Sigmoid colon (tissue), 7 donors: ENCODE measurements at places on chromosomes 2 and 18. TPM values are rescaled to one million over a fixed set of nuclear protein-coding genes. Genes with fewer than 3 reads are reported as not detected.

The CFC1 gene
- not detected for total RNA-seq

GRCh38 chr18:70553245-70553935 lies 264.5 kb downstream of the SOCS6 start:
- H3K4me3 ChIP-seq, result no peak overlapping the region
- no peaks in the 10 kb centered on the region for H3K27me3 ChIP-seq
- DNase-seq, result no peak

DNA sequence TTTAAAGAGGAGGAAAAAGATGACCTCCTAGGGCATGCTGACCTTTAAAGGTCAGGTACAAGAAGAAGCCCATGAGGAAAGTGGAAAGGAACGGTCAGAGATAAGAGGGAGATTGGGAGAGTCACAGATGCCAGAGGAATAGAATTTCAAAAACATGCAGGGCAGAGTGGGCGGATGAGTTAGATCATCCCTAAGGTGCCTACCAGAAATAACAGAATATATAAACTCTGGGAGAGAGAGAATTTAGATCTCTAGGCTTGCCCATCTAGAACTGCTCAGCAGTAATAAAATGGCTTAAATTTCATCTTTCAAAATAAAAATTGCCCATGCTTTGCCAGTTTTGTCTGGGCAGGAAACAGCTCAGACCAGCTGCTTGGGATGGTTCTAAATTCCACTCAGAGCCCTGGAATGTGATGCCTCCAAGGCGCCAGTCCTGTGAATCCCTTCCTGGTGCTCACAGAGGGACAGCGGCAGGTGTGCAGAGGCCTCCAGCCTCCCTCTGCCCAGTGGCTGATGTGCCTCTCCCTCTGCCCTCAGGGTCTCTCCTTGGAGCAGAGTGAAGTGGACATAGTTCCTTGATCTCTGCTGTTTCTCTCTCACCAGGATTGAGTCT lies 130.9 kb downstream of the ANTXR1 start:
- H3K27ac ChIP-seq, result no peak overlapping the region
- peaks cover 6% of the 10 kb centered on the region for H3K36me3 ChIP-seq
- no peak for DNase-seq
- no peaks in the 10 kb centered on the region for H3K27me3 ChIP-seq
- peaks cover under 1% of the 10 kb centered on the region for H3K4me1 ChIP-seq

- DNase-seq, result no peak
- peaks cover 38% of the 10 kb centered on the region for H3K4me1 ChIP-seq
- H3K27me3 ChIP-seq, result no peaks in the 10 kb centered on the region
Observed at GRCh38 chr2:36403675-36404230, 48.2 kb downstream of the CRIM1 start.

DNA sequence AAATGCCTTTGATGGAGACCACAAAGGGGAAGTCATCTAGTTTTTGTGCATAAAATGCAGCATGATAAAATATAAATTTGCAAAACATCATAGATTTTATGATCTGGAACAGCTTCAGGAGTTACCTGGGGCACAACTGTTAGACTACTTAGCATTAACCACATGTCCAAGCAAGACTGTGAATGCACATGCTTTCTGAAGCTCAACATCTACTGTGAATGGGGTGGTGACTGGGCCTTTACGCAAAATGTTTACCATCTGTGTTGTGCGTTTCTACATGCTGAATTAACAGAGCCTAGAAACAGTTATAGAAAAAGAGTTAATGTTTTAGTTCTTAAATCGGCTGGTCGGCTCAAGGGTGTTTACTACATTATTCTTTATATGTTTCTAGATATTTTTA lies 45.5 kb downstream of the KCTD1 start:
- DNase-seq, result no peak
- H3K27me3 ChIP-seq, result no peaks in the 10 kb centered on the region
- H3K4me1 ChIP-seq, result no peaks in the 10 kb centered on the region
- no peak overlapping the region for H3K27ac ChIP-seq

The CFAP65 gene
- total RNA-seq, result not detected

DNA sequence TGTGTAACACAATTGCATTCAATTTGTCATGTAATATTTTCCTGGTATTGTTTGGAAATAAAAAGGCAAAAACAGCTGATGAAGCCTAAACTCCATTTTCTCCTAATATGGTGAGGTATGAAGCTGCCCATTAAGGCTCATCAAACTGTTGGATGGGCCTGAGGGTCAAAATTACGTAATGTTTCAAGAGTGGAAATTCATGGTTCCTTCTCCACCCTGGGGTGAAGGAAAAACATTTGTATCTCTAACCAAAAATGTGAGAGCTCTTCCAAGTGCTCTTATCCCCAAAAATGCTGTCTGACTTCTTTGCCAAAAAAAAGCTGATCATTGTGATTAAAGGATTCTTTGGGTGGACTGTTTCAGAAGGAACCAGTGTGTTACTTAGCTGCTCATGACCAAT lies 91.8 kb downstream of the ARHGAP28 start:
- no peaks in the 10 kb centered on the region for H3K4me1 ChIP-seq
- no peak overlapping the region for H3K4me3 ChIP-seq
- no peak for DNase-seq
- H3K27ac ChIP-seq, result no peak overlapping the region

- no peak overlapping the region for H3K27ac ChIP-seq
- H3K4me3 ChIP-seq, result no peak overlapping the region
- DNase-seq, result no peak
- H3K27me3 ChIP-seq, result no peaks in the 10 kb centered on the region
Observed at GRCh38 chr2:18268400-18268799, 292.1 kb downstream of the RDH14 start.

GRCh38 chr18:40032076-40032475 lies 1923.0 kb upstream of the PIK3C3 start:
- H3K27me3 ChIP-seq, result no peaks in the 10 kb centered on the region
- H3K4me1 ChIP-seq, result no peaks in the 10 kb centered on the region

The IL36A gene
- total RNA-seq, result not detected

DNA sequence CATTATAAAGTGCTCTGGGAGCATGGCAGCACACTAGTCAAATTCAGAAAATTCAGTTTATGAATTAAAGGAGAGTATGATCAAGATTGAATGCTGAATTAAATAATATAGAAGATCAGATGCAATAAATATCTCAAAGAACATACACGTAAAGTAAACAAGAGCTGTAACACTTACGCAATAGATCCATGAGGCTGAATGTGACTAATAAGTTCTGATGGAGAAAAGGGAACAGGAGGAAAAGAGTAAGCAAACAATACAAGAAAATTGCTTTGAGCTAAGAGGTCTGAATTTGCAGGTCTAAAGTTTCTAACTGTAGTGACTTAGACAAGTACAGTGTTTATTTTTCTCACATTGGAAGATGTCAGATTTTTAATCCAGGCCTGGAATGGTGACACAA lies 646.7 kb upstream of the ZNF804A start:
- no peak overlapping the region for H3K4me3 ChIP-seq
- H3K36me3 ChIP-seq, result no peaks in the 10 kb centered on the region
- H3K4me1 ChIP-seq, result no peaks in the 10 kb centered on the region
- DNase-seq, result no peak
- no peaks in the 10 kb centered on the region for H3K27me3 ChIP-seq

The C2orf74 gene
- 26.3 TPM for total RNA-seq
